ENCODE measurements at places on chromosomes 7 and 10.

- no peak for DNase-seq
Observed at GRCh38 chr10:122279725-122280141, 8.6 kb downstream of the BTBD16 start.

DNA sequence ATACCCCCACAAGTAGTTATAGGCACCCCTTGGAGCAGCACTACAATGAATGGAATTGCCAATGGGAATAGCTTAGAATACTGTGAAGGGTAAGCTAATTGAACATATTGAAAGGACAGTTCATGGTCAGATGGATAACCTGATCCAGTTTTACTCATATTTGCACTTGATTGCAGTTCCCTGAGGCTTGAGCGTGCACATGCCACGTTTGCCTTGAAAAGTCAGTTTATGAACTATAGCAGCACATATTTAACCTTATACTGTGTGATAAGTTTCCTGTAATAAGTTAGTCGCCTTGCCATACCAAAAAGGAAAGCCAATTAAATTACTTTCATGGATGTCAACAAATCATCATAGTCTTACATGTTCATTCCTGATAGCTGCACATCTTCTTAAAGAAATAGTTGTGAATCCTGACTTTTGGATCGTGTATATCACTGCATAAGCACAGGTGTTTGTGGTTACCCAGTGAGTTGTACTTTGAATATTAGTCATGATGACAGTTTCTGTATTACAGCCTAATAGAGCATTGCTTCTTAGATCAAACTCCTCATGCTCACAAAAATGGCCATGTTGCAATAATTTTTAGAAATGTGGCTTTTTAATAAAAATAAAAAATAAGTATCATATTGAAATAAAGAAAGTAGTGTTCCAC is 21.6 kb downstream of the DNTT start:
- no peak for DNase-seq

- DNase-seq, result no peak
Observed at GRCh38 chr10:89092439-89092838, 101.8 kb downstream of the FAS start.

- no peak for DNase-seq
Observed at GRCh38 chr7:152891837-152892236, 132.3 kb downstream of the ACTR3B start.

- no peak for DNase-seq
Observed at GRCh38 chr10:29392376-29393021, 103.6 kb downstream of the LYZL1 start.

DNA sequence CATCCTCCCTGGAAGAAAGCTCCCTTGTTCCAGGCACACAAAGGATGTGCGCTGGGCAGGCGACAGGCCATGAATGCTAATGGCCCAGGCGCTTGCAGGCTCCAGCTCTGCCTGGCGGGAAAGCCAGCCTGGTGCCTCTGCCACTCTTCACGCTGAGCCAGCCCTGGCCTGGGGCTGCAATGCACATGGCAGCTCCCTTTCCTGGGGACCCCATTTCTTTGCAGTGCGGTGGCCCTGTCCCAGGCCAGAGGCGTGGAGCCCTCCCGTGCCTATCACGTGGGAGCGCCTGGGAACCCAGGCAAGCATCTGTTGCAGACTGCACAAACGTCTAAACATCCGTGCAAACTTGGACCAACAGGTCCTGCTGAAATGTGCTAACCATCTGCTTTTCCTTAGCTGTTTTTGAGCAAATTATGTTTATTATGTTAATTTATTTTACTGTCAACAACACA is 152.1 kb upstream of the LYZL2 start:
- no peak for DNase-seq

GRCh38 chr10:13352519-13352918 is 4.4 kb upstream of the SEPHS1 start:
- no peak for DNase-seq

DNA sequence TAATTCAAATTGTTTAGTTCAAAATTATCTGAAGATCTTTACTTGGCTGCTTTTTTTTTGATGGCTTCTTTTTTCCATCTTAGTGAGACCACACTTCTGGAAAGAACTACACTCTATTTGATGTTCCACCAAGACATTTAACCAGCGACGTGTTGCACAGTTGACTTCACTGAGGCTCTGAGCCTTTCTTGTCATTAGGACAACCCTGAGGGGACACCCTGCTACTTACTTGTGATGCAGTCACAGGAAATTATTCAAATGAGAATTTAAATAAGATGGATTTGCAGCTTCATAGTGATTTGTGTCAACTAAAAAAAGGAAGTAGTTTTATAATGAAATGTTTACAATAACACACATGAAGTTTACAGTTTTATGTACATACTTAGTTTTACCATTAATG is 25.6 kb upstream of the PIK3CG start:
- DNase-seq, result no peak

DNA sequence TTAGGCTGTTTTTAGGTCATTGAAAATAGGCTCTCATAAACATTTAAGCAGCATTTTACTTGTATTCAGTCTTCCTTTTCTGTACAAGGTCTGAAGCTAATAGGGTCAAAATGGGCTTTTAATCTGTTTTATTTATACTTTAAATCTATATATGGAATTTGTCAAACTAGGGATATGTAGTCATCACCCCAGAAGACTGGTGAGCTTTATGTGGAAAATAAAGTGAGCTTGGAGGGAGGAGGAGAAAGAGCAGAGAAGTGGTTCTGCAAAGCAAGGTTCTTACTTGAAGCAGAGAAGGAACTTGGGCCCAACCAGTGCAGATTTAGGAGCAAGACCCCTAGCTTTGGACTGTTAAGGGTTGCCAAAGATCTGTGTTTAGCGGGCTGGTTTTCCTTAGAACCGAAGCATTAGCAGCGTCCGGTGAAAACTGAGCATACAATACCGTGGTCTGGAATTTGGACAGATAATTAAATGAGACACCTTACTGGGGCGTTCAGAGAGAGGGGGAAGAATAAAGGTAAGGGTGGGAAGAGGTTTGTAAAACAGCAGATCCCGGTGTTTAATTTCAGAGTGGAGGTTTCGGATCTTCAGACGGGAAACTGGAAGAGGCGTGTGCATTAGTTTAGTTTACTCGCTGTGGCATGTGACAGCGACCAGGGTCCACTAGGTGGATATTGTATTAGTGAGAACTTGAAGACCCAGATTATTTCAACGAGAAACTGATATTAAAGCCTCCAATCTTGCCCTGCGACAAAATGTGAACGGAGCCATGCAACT is 2.4 kb downstream of the BAMBI start:
- no peak for DNase-seq

DNA sequence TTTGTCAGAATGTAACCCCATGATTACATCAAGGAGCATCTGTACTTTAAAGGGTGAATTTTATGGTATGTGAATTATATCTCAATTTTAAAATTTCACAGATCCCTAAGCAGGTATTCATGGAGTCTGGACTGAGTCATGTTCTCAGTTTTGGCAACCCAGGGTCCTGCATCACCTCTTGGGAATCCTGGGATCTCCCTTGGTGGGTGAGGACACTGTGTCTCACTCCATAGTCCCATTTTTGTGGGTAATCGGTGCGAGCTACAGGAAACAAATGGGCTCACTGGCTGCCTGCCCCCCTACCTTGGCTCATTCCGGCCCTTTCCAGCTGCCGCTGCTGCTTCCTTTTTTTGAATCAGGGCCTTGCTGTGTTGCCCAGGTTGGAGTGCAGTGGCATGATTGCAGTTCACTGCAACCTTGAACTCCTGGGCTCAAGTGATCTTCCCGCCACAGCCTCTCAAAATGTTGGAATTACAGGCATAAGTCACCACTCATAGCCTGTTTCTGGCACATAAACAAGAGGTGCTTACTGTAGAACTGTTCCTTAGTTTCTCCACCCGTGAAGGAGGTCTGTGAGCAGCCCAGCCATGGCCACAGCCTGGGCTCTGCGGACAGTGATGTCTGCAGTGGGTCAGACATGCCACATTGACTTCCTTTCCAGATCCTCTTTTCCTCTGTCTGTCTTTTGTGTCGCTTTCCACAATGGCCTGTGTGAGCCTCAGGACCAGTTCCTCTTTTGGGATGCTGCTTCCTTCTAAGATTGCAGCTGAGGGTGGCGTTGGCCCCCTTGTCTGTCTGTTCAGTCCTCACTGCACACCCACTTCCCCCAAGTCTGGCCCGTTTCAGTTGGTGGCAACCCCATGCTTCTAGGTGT is 14.5 kb downstream of the PALD1 start:
- DNase-seq, result no peak

- DNase-seq, result no peak
Observed at GRCh38 chr10:121159670-121160069, 308.5 kb downstream of the WDR11 start.

All from cortex of kidney (tissue), 1 donor.